ENCODE measurements at places on chromosomes 2 and 18.
A peak's percentile ranks its signal among the peaks of the same experiment; 100 is the strongest.

DNA sequence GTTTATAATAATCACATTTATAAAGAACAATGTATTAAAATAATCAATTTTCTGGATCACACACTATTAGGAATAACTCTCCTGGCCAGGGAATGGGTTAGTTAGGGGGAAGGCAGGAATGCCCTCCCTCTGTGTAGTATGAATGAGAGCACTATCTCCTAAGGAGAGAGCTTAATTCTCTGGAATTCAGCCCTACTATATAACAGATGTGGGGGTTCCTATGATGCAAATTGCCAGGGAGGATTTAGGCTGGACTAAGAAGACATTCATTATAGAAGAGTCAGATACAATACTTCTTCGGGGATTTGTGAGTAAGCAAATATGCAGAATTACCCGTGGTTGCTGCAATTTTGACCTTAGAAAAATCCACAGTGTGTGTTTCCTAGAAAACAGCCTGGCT is 250.1 kb upstream of the VRK2 start:
- no peak for DNase-seq

DNA sequence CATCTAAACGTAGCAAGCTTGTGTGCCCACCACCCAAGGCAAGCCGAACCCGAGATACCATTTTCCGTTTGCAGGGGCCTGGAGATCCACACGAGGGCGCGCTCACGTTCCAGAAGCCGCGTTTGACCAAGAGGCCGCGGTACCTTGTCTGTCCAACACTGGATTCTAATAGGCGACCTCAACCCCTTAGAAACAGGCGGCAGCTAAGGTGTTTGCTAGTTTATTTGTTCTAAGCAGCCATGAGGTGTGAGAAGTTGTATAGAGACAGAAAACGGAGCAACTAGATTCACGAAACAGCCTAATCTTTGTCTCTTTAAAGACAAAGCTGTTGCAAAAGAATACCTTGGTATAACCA is 4.2 kb downstream of the HOXD11 start:
- DNase-seq: peak; percentile 92

- no peak for DNase-seq
Observed at GRCh38 chr18:34251919-34252318, 27.2 kb upstream of the NOL4 start.

GRCh38 chr2:144088863-144089262 is 431.1 kb downstream of the ZEB2 start:
- DNase-seq: no peak

DNA sequence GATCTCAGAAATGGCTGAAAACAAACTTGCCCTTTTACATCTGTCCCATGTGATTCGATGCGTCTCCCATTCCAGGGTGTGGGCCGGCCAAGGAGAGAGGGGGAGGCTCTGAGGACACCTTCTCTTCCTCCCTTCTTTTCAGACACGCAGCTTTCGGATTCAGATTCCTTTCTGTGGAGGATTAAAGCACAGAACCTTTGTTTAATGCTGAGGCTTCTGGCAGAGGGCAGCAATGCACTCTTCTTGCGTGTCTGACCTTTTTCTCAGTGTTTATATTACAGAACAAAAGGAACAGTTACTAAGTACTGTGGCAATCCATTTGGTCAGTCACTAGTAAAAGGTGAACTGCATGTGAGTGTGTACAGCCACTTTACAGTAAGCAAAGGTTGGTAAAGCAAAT is 268.9 kb upstream of the CCDC68 start:
- no peak for DNase-seq

DNA sequence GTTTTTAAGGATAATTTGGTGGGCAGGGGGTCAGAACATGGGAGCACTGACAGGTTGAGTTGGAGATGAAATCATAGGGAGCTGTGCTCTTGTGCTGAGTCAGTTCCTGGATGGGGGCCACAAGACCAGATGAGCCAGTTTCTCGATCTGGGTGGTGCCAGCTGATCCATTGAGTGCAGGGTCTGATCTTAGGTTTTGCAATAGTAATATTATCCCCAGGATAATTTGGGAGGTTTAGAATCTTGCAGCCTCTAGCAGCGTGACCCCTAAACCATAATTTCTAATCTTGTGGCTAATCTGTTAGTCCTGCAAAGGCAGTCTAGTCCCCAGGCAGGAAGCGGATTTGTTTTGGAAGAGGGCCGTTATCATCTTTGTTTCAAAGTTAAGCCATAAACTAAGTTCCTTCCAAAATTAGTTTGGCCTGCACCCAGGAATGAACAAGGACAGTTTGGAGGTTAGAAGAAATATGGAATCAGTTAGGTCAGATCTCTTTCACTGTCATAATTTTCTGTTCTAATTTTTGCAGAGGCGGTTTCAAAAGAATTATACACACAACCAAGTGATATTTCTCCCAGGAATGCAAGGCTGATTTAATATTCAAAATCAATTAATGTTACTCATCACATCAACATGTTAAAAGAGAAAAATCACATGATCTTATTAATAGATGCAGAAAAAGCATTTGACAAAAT is 23.0 kb downstream of the DBI start:
- DNase-seq: no peak

- peak; percentile 49 for DNase-seq
Observed at GRCh38 chr18:50405582-50406271, 30.9 kb downstream of the SKA1 start.

GRCh38 chr2:72755647-72756423 is 70.0 kb downstream of the EXOC6B start:
- DNase-seq: peak; percentile 17

DNA sequence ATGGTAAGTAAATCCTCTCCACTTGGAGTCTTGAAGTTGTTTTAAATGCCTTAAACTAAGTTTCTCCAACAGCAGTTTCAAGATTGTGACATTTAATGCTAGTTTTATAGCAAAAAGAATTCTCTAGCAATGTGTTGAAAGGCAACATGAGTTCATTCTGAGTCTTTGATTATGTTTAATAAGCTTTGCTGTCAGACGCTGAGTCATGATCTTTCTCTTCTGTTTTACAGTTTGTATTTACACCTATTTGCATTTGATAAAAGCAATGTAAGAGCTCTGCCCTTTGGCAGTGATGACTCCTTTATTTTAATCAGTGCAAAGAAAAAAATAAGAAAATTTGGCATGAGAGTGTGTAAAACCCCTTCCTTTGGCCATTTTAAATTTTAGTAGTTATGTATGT is 497.7 kb downstream of the STK39 start:
- no peak for DNase-seq

DNA sequence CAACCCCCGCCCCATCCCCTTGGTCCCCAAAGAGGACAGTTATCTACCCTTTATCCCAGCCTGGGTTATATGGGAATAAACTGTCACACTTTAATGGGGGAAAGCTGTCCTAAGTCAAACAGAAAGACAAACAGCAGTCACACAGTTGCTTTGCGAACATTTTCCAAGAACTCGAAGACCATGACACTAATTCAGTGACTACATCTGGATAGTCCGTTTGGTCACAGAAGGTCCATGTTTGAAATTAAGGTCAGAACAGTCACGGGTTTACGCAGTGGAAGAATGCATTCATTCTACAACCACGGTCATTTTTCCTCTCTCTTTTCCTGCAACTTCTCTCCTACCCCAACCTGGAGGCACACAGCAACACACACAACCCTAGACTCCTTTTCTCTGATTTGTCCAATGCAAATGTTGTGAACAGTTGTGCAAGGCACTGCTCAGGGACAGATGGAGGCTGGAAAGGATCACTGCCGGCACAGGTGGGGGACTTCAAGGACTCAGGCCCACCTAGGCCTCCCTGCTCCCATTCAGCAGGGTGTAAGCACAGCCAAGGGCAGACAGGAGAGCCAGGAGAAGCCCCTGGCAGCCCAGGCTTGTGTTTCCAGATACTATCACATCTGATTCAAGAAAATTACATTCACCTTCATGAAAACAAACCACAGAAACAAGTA is 39.9 kb downstream of the ZNF516 start:
- no peak for DNase-seq

DNA sequence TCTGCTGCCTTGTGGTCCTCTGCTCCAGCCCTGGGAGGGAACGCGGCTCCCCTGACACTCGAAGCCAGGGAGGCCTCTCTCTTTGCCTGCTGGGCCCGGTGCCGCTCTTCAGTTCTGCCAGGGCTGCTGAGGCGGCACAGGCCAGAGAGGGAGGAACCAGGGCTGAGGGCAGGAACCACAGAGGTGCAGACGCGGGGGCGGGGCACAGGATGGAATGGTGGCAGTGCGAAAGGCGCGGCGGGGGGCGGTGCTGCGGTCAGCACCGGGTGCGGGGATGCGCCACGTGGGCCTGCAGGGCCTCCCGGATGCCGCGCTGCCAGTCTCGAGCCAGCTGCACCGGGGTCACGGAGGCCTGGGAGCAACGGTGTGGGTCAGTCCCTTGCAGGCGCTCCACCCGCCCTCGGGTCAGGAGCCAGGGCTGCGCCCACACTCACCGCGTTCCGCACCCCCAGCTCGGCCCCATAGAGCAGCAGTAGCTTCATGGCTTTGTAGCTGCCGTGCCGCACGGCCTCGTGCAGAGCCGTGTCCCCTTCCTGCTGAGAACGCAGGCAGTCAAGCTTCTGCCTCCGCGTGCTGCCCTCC is 4.4 kb downstream of the ANKRD23 start:
- DNase-seq: no peak

- no peak for DNase-seq
Observed at GRCh38 chr18:26215247-26215970, 10.8 kb upstream of the TAF4B start.

GRCh38 chr2:62812921-62813825 is 107.7 kb downstream of the EHBP1 start:
- no peak for DNase-seq

- DNase-seq: no peak
Observed at GRCh38 chr18:59282341-59282740, 9.1 kb upstream of the RAX start.

- DNase-seq: no peak
Observed at GRCh38 chr2:186909095-186909494, 60.1 kb upstream of the ZSWIM2 start.

DNA sequence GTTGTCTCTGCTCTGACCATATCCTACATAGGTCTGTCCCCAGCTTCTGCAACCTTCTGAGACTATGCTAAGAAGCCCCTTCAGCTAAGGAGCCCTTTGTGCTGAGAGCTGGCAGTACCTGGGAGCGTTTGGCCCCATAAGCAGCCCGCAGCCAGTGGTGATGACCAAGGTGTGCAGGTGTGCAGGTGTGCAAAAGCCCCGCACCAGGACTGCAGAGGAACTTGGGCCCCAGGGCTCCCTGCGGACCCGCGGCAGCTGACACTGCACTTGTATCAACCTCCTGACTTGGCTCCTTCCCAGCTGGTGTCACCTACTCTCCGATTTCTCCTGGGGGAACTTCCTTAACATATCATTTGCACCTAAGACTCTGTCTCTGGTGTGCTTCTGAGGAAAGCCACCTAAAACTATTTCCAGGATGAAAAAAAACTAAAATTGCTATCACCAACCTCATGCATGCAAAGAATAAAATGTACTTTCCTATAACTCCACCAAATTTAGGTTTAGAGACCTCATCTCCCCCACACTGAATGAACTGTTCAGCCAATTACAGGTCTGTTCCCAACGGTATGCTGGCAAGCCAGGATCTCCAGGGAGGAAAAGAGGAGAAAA is 16.1 kb upstream of the GNAL start:
- DNase-seq: no peak

DNA sequence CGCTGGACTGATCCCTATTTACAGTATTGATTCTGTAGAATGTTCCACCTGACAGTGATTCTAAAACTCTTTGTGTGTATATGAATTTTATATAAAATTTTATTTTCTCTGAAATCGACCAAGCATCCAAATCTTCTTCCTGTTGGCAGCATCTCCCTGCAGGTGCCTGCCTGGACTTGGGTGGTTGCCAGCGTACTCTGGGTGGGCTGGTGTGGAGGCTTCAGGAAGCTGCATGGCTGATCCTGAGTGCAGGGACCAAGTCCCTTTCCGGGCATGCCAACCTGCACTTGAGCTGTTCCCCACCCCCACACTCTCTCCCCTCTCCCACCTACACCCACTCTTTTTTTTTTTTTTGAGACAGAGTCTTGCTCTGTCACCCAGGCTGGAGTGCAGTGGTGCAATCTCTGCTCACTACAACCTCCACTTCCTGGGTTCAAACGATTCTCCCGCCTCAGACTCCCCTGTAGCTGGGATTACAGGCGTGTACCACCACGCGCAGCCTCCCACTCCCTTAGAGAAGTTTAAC is 53.2 kb upstream of the ALKAL2 start:
- DNase-seq: peak; percentile 60

- peak; percentile 81 for DNase-seq
Observed at GRCh38 chr2:12716032-12716281, 779 bp upstream of the TRIB2 start.

DNA sequence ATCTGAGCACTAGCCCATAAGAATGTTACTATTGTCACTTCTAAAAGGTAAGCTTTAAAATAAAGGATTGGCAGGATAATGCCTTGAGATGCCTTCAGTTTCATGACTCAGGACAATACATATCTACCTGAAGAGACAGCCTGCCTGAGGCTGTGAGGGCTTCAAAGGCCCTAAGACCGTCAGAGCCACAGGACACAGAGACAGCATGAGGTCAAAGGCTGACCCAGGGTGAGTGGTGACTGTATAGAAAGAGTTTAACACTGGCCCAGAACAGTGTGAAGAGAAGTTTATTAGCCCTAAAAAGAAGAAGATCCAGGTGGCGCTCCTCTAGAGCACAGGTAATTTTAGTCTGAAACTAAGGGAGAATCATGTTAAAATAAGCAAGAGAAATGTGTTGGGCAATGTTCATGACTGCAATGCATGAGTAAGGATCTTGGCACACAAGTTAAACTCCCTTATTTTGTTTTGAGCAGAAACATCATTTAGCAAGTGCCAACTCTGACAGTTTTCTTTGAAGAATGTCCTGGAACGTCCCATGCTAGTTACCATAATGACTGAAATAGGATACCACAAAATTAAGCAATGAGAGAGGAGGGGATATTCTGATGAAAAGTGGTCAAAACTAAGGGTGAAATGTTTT is 78.1 kb upstream of the FAM110C start:
- DNase-seq: no peak

- no peak for DNase-seq
Observed at GRCh38 chr2:134739236-134739878, 20.6 kb upstream of the TMEM163 start.

- no peak for DNase-seq
Observed at GRCh38 chr2:222193328-222193983, 105.3 kb downstream of the PAX3 start.

DNA sequence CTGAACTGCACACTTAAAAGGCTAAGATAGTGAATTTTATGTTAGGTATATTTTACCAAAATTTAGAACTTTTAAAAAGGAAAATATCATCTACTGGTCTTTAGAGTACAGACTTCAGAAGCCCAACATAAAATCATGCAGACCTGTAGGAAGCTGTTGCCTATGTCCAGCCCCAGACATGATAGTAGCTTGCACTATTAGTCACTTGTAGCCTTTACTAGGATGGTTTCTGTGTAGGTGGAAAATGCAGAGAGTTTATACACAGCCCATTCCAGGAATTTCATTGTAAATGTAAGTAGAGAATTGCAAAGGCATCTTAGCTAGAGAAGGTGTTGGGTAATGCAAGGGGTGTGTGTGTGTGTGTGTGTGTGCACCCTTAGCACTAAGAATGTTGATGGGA is 640.2 kb downstream of the RNF144A start:
- DNase-seq: no peak

DNA sequence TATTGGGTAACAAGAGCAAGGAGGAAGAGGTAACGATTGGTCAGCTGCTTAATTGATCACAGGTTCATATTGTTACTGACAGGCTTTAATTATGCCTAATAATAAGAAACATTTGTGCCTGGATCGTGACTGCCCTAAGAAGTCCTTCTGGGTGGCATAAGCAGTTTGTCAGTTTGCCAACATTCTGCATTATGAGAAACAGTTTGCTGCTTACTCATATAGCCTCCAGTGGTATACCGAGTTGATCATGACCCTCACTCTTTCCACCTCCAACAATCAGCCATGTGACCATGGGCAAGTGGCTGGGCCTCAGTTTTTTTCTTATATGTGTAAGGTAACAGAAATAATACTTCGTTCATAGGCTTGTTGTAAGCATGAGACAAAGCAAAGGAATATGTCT is 96.6 kb upstream of the CABLES1 start:
- no peak for DNase-seq
